ENCODE measurements at places on chromosomes 4 and X. TPM values are rescaled to one million over a fixed set of nuclear protein-coding genes. Genes with fewer than 3 reads are reported as not detected.

DNA sequence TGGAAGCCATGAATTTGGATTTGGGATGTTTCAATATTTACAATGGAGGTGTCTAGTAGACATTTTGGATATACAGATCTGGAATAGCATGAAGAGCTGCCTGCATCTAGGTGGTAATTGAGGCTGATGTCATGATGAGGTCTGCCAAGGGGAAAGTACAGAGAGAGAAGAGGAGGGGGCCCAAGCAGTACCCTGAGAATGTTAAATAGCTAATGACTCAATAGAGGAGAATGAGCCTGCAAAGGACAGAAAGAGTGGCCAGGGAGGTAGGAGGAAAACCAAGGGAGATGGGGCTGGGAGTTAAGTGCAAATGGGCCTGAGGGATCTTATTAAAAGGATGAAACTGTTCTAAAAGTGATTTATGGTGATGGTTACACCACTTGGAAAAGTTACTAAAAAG lies 182.2 kb upstream of the KIT start:
- no peak for DNase-seq

- no peak for DNase-seq
Measured at GRCh38 chr4:148434075-148434773, 8.0 kb downstream of the NR3C2 start.

DNA sequence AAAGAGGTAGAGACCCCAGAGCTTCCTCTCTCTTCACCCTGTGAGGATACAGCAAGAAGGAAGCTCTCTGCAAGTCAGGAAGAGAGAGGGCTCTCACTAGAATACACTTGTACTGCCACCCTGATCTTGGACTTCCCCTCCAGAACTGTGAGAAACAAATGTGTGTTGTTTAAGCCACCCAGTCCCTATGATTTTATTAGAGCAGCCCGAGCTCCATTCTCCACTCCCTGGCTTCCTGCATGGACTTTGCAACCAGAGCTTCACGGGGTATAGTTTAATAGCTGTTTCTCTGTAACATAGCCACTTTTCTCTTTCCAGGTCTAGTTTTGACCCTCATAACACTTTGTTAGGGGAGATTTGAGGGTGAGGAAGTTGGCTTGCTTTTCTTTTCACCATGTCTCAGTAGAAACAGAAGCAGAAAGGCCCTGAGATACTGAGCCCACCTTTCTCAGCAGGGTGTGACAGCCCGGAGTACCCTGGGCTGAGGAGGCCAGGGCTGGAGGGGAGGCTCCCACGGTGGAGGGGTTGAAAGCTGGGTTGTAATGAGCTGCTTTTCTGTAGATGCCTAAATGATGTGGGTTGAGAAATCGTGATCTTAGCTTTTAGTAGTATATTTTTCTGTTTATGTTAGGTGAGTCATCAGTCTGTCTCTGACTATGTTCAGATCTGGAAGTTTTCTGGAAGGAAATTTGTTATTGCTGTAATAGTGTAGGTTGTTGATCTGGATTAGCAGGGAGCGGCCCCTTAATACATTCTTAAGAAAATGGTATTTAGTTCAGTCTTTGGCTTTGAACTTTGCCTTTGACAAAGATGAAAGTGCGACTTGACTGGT lies 118.6 kb downstream of the PTTG2 start:
- no peak for DNase-seq

- no peak for DNase-seq
Measured at GRCh38 chrX:10615931-10616774, 4.2 kb downstream of the MID1 start.

DNA sequence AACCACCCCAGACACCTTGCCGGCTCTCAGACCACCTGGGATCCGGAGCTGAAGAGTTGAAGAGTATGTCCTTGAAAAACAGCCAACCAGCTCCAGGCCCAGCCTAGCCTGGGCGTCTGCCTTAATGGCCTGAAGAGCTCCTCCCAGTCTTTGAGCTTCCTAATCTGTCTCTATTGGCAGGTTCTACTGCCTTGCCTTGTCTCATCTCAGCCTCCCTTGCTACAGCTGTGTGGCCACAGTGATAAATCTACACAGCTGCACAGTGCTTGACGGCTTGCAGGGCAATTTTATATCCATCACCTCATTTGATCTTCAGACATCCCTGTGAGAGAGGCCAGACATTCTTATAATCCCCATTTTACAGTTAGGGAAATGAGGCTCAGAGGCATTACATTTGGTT lies 19.9 kb downstream of the AWAT2 start:
- DNase-seq, result no peak

GRCh38 chr4:187235456-187236170 lies 512.0 kb upstream of the FAT1 start:
- no peak for DNase-seq

GRCh38 chr4:75555294-75556164 lies at the start of gene ODAPH:
TSS of gene ODAPH (plus strand) at chr4:75556066. CDS start at chr4:75556083, 17 bp downstream.
- no peak for DNase-seq

- DNase-seq, result no peak
Measured at GRCh38 chrX:9196961-9197640, 163.2 kb upstream of the FAM9B start.

DNA sequence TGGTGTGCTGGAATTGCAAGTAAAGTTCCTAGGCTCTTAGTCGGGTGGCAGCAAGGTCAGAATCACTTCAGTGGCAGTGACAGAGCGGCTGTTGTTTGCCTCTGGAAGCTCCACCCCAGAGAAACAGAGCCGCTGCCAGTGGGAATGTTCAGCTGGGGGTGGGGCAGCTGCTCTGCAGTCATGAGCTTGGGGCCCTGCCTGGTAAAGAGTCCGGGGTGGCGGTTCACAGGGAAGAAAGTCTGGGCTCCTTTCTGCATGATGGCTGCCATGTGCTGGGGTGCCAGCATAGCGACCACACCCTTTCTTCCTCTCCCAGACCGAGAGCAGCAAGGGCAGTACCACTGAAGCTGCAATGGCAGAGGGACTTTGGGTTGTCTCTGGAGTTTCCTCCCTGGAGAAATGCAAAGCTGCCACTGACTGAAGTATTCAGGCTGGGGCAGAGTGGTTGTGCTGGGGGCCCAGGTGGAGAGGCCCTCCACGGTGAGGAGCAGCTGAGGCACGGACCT lies 108.8 kb upstream of the CENPE start:
- DNase-seq, result peak; percentile 14

DNA sequence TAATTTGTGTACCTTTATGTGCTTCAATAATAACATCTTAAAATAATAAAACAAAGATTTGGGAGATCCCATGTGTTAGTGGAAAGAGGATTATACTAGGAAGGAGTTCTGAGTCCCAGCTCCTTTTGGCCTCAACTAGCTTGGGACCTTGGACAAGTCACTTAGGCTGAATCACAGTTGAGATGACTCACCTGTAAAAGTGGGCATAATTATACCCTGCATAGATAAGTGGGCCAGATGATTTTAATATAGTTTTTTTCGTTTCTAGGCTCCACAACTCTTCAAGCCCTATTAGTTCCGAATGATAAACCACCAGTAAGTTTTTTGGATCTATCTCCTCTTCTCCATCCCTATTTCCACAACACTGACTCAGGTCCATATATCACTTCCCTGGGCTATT lies 131.8 kb downstream of the ENOX2 start:
- no peak for DNase-seq

- DNase-seq, result no peak
Measured at GRCh38 chr4:116018831-116019230, 905.4 kb upstream of the NDST4 start.

Gene OCIAD1
- polyA plus RNA-seq, result 256 TPM

Gene CENPVL1
- polyA plus RNA-seq, result not detected

Gene P2RY4
- 0.12 TPM for polyA plus RNA-seq

Data from renal cortex interstitium (tissue), 15 donors.